Psoas muscle (tissue), 8 donors: ENCODE measurements at places on chromosomes 1 and 21. TPM values are rescaled to one million over a fixed set of nuclear protein-coding genes. Genes with fewer than 3 reads are reported as not detected.

GRCh38 chr1:245770156-245770555, 615.4 kb downstream of the KIF26B start:
- no peak for DNase-seq

DNA sequence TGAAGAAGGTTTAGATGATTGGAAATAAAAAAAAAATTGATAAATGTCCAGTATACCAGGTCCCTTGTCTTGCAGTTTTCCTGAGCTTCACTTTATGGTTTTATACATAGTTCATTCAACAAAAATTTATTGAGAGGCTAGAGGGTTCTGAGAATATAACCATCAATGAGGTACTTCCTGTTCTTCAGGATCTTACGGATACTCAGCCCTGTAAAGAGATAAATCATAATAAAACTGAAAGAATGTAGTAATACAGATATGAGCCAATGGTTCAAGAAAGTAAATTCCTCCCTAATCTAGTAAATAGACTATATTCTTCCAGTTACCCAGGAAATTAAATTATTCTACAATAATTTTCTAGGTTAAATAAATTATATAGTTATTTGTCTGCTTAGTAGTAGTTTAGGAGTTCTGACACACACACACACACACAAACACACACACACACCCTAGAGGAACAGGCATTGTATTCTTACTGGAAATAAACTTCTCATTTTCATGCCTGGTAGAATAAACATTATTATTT, 70.4 kb upstream of the HMCN1 start:
- no peak for DNase-seq

VWA5B1 gene
- polyA plus RNA-seq: under 0.01 TPM

GRCh38 chr1:25750923-25751605, 48.9 kb upstream of the SELENON start:
- DNase-seq: no peak

SIK1 gene
- polyA plus RNA-seq: 1.7 TPM

GRCh38 chr1:240122639-240123613, 31.2 kb downstream of the FMN2 start:
- DNase-seq: no peak

- no peak for DNase-seq
These were observed 3.5 kb upstream of the C1orf159 start for GRCh38 chr1:1119272-1119890.

ARHGAP30 gene
- polyA plus RNA-seq: 0.73 TPM

GRCh38 chr1:213041443-213041842, 9.6 kb upstream of the RPS6KC1 start:
- DNase-seq: no peak

PLA2G2D gene
- not detected for polyA plus RNA-seq

- DNase-seq: no peak
These were observed 124.0 kb upstream of the SLC45A1 start for GRCh38 chr1:8193840-8194406.

GRCh38 chr21:26752849-26753248, 92.4 kb downstream of the ADAMTS1 start:
- no peak for DNase-seq

DNA sequence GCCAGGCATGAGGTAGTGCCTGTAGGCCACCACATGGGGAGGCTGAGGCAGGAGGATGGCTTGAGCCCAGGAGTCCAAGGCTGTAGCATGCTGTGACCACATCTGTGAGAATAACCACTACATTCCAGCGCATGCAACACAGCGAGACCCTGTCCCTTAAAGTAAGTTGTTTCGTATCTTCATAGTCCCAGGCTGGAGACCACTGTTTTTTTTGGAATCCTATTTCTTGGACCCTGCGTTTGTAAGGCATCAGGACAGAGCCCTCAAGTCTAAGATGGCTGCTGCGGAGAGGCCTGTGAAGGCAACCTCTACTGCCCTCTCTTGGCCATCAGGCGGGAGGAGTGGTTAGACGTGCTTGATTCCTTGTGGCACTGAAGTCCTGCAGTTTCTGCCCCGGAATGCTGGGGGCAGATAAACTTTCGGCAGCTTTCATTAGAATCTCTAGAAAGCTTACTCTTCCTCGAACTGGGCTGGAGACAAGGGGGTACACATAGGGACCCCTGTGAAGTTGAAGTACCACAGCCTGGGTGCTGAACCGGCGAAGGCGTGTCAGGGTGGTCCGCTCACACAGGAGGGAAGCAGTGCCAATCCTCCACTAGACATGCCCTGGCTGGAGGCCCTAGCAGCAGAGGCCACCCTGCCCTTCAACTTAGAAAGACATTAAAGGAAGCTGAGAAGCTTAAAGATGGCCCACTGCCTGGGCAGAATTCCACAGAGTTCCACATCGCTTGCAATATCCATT, 36.6 kb downstream of the RABIF start:
- DNase-seq: no peak

DNA sequence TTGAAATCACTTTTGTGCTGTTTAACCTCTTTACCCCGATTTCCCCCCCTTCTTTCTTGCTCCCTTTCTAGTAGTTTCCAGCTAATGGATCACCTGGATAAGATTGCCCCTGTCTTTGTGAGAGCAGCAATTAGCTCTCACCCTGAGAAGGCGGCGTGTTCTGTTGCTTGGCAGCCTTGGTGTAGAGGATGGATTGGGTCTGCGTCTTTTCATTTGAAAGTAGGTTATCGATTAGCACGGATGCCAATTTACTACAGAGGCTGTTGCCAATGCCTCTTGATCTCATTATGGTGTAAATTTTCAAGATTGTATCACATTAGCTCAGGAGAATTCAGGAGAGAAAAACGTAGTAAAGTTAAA, 26.4 kb downstream of the KIF26B start:
- no peak for DNase-seq

- DNase-seq: no peak
These were observed 1.9 kb upstream of the CSRP1 start for GRCh38 chr1:201508809-201509208.

SIM2 gene
- polyA plus RNA-seq: 0.14 TPM
